ENCODE measurements at places on chromosomes 6 and 20. TPM values are rescaled to one million over a fixed set of nuclear protein-coding genes. Genes with fewer than 3 reads are reported as not detected.
A peak's percentile ranks its signal among the peaks of the same experiment; 100 is the strongest.

DNA sequence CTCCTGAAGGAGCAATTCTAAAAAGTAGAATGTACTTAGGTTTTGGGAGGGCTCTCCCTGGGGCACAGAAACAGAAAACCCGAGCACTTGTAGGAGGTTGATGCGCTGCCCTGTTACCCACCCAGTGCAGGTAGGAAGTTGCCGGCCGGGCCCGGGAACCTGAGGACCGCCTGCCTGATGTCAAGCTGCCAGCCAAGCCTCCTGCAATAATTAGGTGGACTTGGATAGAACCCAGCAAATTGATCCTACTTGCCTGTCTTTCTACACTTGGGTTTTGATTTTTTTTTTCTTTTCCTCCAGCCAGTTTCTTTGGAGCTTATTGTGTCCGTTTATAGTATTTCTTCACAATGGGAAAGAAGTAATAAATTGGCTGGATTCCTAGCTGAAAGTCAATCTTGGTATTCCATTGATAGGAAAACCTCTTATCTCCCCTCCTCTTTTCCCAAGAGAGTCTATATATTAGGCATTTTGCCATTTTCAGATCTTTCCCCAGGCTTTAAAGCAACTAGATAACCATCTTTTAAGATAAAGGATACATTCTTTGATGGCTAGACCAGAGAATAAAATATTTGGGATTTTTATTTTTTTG is 78.3 kb upstream of the FYN start:
- H3K4me3 ChIP-seq: no peak overlapping the region
- DNase-seq: no peak
- H3K36me3 ChIP-seq: no peaks in the 10 kb centered on the region
- no peak overlapping the region for H3K27ac ChIP-seq
- H3K27me3 ChIP-seq: peaks cover 14% of the 10 kb centered on the region

DNA sequence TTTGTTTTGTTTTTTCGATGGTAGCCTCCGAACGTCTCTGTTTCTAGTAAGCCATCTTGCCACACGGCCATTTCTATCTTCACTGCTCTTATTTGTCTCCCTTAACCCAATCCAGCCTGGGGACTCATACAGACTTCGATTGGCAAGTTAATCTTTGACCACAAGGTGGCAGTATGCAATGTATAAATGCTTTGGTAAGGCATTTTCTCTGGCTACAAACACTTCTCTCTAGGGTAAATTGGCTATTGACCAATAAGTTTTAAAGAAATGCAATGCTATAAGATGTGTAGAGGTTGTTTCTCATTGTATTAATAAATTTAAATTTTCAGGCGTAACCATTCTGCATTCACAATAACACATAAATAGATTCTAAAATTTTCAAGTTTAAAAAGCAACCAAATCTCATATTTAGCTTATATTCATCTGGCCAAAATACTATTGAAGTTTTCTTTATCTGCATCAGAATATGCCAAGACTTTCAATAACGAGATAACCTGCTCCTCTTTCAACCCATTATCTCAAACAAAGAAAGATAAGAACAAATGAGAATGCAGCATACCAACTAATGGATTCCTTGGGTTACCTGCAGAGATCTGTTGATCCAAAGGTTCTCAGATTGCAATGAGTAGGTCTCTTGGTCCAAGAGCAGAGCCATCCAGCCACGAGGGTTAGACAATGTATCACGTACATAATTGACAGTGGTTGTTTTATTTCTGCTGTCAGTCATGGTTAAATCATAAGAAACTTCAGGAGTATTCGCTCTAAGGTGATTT is 231.9 kb downstream of the PKHD1 start:
- H3K36me3 ChIP-seq: peaks cover 10% of the 10 kb centered on the region
- DNase-seq: peak; percentile 39
- no peaks in the 10 kb centered on the region for H3K27me3 ChIP-seq
- H3K4me3 ChIP-seq: no peak overlapping the region

Gene SLC22A1
- total RNA-seq: 4.5 TPM

- DNase-seq: no peak
- H3K4me1 ChIP-seq: no peaks in the 10 kb centered on the region
- peaks cover 44% of the 10 kb centered on the region for H3K27me3 ChIP-seq
Observed at GRCh38 chr20:2385496-2385895, 4.8 kb downstream of the TGM6 start.

GRCh38 chr6:135331002-135331401 is 149.9 kb downstream of the MYB start:
- no peak for DNase-seq
- H3K4me1 ChIP-seq: no peaks in the 10 kb centered on the region
- H3K36me3 ChIP-seq: no peaks in the 10 kb centered on the region
- H3K4me3 ChIP-seq: no peak overlapping the region

- H3K36me3 ChIP-seq: no peaks in the 10 kb centered on the region
- H3K27ac ChIP-seq: no peak overlapping the region
- no peak overlapping the region for H3K4me3 ChIP-seq
- peak; percentile 5 for DNase-seq
- H3K27me3 ChIP-seq: peaks cover 66% of the 10 kb centered on the region
Observed at GRCh38 chr6:44735630-44735963, 348.1 kb downstream of the CDC5L start.

Gene LAMP5
- 0.17 TPM for total RNA-seq

GRCh38 chr20:8525017-8525343 is 392.9 kb downstream of the PLCB1 start:
- H3K27me3 ChIP-seq: no peaks in the 10 kb centered on the region
- no peak overlapping the region for H3K4me3 ChIP-seq
- no peak overlapping the region for H3K27ac ChIP-seq
- H3K4me1 ChIP-seq: no peaks in the 10 kb centered on the region

DNA sequence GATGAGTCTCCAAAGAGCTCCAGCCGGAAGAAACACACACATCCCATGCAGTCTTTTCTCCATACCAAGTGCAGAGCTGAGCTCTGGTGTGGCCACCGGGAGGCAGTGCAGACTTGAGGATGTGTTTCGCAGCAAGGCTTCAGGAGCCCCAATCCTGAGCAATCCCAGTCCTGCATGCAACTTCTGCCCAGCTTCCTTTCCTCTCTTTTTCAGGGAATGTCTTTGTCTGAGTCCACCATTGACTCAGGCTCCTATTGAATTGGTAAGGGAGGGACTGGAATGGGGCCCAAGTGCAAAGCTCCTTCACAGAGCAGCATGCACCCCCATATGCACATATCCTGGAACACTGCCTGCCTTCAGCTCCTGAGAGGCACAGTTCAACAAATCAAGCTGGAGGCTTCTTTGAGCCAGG is 50.5 kb upstream of the ASIP start:
- no peaks in the 10 kb centered on the region for H3K36me3 ChIP-seq
- DNase-seq: peak; percentile 85
- H3K4me1 ChIP-seq: peaks cover 7% of the 10 kb centered on the region
- H3K4me3 ChIP-seq: no peak overlapping the region

- H3K4me3 ChIP-seq: no peak overlapping the region
- DNase-seq: no peak
- H3K27me3 ChIP-seq: no peaks in the 10 kb centered on the region
- H3K4me1 ChIP-seq: peaks cover 8% of the 10 kb centered on the region
- H3K36me3 ChIP-seq: no peaks in the 10 kb centered on the region
- H3K27ac ChIP-seq: no peak overlapping the region
Observed at GRCh38 chr6:154758125-154758524, 24.9 kb downstream of the SCAF8 start.

Gene ZNF184
- 11.0 TPM for total RNA-seq

Gene TRIM31
- total RNA-seq: 181 TPM

- no peaks in the 10 kb centered on the region for H3K27me3 ChIP-seq
- peaks cover 51% of the 10 kb centered on the region for H3K4me1 ChIP-seq
- peaks cover 31% of the 10 kb centered on the region for H3K36me3 ChIP-seq
- H3K27ac ChIP-seq: peak within 1 kb of the TSS; percentile 80
- peak; percentile 28 for DNase-seq
Observed at GRCh38 chr20:1894951-1895673, at the start of gene SIRPA. Gene SIRPA, plus strand, starts transcription at chr20:1895407. Its CDS starts 41 bp downstream, at chr20:1895448.

- H3K36me3 ChIP-seq: no peaks in the 10 kb centered on the region
- no peak overlapping the region for H3K4me3 ChIP-seq
- no peak overlapping the region for H3K27ac ChIP-seq
- no peak for DNase-seq
- H3K4me1 ChIP-seq: peaks cover 15% of the 10 kb centered on the region
Observed at GRCh38 chr20:47825011-47825762, 39.9 kb upstream of the SULF2 start.

Gene HDGFL1
- not detected for total RNA-seq

DNA sequence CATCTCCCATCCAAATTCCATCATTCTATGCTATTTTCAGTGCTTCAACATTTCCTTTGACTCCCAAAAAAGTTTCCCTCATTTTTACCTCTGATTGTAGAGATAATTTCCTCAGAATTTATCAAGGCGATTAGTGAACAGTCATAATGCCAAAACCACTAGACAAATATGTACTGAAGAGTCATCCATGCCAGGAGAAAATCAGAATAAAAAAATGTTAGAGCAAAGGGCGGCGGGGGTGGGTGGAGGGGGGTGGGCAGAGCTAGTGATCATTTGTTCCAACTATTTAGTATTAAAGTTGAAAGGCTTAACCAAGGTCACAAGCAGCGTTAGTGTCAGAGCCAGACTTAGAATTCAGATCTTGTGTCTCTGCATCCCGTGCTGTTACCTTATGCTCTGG is 5.3 kb upstream of the ADGRF5 start:
- peak overlapping the region; percentile 19 for H3K4me3 ChIP-seq
- H3K27ac ChIP-seq: peak overlapping the region; percentile 88
- H3K4me1 ChIP-seq: peaks cover 70% of the 10 kb centered on the region
- no peaks in the 10 kb centered on the region for H3K27me3 ChIP-seq

- DNase-seq: no peak
- peaks cover 47% of the 10 kb centered on the region for H3K27me3 ChIP-seq
- H3K27ac ChIP-seq: no peak overlapping the region
- no peaks in the 10 kb centered on the region for H3K4me1 ChIP-seq
Observed at GRCh38 chr6:1581120-1581991, 28.4 kb upstream of the FOXC1 start.

- H3K4me1 ChIP-seq: peaks cover 17% of the 10 kb centered on the region
- no peaks in the 10 kb centered on the region for H3K27me3 ChIP-seq
- peak overlapping the region; percentile 71 for H3K4me3 ChIP-seq
- H3K27ac ChIP-seq: peak overlapping the region; percentile 43
Observed at GRCh38 chr6:31547727-31548543, 527 bp downstream of the NFKBIL1 start.

Gene PCSK2
- not detected for total RNA-seq

DNA sequence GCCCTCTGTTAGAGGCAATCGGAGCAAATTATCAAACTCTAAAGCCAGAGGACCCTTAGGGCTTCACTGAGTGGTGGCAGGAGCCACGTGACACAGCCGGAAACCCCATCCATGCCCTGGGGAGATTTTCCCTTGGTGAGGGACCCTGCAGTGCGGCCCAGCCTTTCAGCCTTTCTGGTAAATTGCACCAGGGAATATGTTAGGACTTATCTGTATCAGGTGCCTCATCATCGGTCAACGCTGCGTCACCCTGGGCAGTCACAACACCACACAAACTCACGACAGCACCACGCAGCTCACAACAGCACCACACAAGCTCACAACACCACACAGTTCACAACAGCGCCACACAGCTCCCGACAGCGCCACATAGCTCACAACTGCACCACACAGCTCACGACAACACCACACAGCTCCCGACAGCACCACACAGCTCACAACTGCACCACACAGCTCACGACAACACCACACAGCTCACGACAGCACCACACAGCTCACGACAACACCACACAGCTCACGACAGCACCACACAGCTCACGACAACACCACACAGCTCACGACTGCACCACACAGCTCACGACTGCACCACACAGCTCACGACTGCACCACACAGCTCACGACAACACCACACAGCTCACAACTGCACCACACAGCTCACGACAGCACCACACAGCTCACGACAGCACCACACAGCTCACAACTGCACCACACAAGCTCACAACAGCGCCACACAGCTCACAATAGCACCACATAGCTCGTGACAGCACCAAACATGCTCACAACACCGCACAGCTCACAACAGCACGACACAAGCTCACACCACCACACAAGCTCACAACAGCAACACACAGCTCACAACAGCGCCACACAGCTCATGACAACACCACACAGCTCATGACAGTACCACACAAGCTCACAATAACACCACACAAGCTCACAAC is 199.0 kb downstream of the DLL1 start:
- DNase-seq: no peak
- no peak overlapping the region for H3K4me3 ChIP-seq
- no peaks in the 10 kb centered on the region for H3K36me3 ChIP-seq
- H3K4me1 ChIP-seq: peaks cover 11% of the 10 kb centered on the region
- H3K27ac ChIP-seq: no peak overlapping the region

GRCh38 chr6:83292900-83293843 is 100.0 kb downstream of the RWDD2A start:
- no peaks in the 10 kb centered on the region for H3K4me1 ChIP-seq
- H3K27me3 ChIP-seq: no peaks in the 10 kb centered on the region
- no peak overlapping the region for H3K4me3 ChIP-seq

GRCh38 chr20:50113420-50114224 is 672 bp upstream of the UBE2V1 start:
- peaks cover 69% of the 10 kb centered on the region for H3K4me1 ChIP-seq
- no peak for DNase-seq
- no peaks in the 10 kb centered on the region for H3K27me3 ChIP-seq
- peak overlapping the region; percentile 77 for H3K27ac ChIP-seq
- peak overlapping the region; percentile 93 for H3K4me3 ChIP-seq
